ENCODE measurements at places on chromosomes 1 and 21. TPM values are rescaled to one million over a fixed set of nuclear protein-coding genes. Genes with fewer than 3 reads are reported as not detected.

DNA sequence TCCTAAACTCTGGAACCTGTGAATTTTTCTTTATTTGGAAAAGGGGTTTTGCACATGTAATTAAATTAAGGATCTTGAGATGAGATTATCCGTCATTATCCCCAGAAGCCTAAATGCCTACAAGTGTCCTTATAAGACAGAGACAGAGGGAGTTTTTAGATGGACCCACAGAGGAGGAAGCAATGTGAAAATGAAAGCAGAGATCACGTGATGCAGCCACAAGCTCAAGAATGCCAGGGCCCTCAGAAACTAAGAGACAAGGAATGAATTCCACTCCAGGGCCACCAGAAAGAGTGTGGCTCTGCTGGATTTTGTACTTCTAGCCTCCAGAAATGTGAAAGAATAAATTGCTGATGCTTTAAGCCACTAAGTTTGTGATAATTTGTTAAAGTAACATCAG is 183.6 kb upstream of the UBE2U start:
- peak; percentile 19 for DNase-seq

Gene LCE2B
- polyA plus RNA-seq, result not detected

DNA sequence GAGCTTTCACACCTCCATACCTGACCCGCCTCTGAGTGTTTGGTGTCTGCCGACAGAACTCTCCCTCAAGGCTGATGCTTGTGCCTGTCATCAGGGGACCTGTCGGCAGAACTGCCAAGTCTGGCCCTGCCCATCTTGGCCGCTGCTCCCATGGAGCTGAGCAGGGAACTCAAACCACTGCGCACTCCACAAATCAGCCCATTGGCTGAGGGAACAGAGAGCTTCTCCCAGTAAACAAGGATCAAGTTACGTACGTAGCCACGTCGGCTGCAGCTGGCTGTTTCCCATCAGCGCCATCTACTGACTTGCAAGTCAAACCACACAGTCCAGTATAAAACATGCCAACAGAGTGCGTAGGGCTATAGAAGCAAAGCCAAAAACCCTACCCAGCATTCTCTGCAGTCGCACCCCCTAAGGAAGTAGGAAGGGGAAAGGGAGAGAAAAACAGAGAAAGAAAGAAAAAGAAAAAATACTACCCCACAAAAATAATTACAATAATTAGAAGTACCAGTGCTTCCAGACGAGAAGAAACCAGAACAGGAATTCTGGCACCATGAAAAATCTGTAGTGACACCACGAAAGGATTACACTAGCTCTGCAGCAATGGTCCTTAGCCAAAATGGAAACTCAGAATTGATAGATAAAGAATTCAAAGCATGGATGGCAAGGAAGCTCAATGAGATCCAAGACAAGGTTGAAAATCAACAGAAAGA is 13.1 kb downstream of the KRTAP13-1 start:
- no peak for DNase-seq

- DNase-seq, result no peak
Measured at GRCh38 chr1:101365878-101366277, 129.1 kb downstream of the S1PR1 start.

- no peak for DNase-seq
Measured at GRCh38 chr1:206803221-206803730, 31.0 kb upstream of the IL10 start.

DNA sequence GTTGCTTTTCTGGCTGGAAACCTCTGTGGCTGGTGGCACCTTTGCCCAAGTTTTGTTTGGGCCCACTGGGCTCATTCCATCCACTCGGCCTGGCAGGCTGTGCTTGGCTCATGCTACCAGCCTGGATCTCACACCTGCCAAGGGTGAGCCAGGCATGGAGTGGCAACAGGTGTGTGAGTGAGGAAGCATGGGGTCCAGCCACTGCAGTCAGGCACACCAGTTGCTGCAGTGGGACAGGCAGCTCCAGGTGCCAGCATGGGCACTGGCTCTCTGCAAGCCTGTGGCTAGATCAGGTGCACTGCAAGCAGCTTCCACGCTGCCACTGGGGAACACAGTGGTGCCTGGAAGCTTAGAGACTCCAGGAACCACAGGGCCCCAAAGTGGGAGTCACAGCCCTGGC is 57.0 kb downstream of the NUP210L start:
- no peak for DNase-seq

DNA sequence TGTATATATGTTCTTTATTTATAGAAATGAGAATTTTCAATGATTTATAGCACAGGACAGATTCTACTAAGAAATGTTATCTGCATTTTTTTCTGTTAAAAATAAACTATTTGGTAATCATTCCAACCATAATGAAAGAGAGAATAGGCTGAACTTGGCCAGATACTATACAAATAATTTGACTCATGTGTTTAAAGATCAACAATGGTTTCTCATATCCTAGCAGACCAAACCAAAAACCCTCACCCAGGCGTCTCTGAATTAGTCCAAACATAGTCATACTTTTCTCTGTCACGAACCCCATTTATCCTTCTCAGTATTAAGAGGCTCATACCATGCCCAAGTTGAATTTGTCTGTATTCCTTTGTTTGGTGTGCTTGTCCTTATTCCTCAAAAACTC is 40.3 kb downstream of the RPE65 start:
- no peak for DNase-seq

DNA sequence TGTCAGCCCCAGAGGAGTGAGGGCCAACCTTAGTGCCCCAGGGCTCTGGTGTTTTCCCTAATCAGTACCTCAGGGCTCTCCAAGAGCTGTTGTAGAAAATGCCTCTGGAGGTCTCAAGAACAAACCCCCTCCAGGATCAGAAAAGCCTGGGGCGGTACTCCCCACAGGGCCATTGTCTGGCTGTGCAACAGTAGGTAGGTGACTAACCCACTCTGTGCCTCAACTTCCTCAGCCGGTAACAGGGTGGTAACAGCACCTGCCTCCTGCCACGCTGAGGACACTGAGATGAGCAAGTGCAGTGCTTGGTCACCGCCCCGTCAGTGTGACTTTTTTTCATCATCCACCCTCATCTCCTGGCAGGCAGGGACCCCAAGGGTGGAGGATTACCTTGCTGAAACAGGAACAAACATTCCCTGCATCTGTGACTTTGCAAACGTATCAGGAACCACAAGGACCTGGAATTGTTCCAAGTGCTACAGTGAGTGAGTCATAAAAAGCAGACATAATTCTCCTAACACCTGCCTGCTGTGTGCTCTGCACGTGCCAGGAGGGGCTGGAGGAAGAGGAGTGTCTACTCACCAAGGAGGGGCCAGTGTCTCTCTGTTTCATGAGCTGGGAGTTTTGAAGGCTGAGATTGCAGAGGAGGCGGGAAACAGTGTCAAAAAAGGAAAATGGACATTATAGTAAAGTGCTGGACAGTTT is 440.8 kb downstream of the NPHP4 start:
- no peak for DNase-seq

GRCh38 chr1:235552146-235552716 is 48.0 kb upstream of the B3GALNT2 start:
- no peak for DNase-seq

Gene LCE1E
- not detected for polyA plus RNA-seq

GRCh38 chr1:174982971-174983689 is 16.6 kb upstream of the CACYBP start:
- DNase-seq, result peak; percentile 43

DNA sequence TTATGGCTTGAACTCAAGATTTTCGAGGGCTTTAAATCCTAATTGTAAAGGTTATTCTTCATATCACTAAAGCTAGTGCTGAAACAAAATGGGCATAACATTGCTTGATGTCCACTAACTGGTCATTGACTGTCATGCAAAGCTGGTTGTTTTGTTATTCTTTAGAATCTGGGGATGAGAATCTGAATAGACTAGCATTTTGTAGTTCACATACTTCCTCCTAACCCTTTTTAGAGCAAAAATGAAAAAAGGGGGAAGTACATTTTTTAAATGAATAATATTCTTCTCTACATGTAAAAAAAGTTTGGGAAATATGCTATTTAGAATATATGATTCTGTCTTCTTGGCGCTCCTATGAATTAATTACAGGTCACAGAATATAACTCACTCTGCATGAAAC is 72.2 kb upstream of the HMCN1 start:
- DNase-seq, result no peak

Gene PALMD
- polyA plus RNA-seq, result not detected

Gene ATP1A4
- polyA plus RNA-seq, result not detected

DNA sequence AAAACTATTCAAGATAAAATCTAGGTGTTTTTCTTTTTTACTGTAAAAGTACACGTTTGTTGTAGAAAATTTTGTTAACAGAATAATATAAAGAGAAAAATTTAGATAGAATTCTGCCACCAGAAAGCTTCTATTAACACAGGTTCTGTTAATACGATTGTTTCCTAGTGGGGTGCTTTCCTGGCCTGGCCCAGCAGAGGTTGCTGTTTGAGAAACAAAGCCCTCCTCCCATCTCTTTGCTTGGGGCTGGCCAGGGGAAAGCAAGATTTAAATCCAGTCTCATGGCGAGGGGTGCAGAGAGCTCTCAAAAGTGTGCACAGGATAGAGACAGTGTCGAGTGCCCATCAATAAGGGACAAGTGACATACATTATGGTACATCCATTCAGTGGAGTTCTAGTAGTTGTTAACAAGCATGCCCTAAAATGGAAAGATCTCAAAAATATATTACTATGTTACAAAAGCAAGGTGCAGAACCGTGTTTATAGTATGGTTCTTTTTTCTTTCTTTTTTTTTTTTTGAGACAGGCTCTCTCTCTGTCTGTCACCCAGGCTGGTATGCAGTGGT is 14.6 kb upstream of the ACBD3 start:
- no peak for DNase-seq

GRCh38 chr1:110207831-110208230 is 2.3 kb upstream of the KCNC4 start:
- DNase-seq, result peak; percentile 71

DNA sequence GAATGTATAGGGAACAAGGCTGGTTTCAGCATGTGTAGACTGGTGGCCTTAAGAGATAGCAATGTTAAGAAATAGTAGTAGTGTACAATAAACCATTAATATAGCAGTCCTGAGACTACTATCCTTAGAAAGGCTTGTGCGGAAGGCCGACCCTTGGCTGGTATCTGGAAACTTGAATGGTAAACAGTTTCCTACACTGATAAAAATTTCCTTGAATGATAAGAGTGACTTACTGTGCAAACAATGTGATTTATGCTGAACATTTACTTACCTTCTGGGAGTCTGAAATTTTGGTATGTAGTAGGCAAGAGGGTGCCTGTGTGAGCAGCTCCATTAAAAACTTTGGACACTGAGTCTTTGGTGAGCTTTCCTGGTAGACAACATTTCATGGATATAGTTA is 44.7 kb downstream of the MAST2 start:
- no peak for DNase-seq

Gene LY9
- polyA plus RNA-seq, result 197 TPM

GRCh38 chr1:212782422-212783154 is 9.0 kb downstream of the NSL1 start:
- DNase-seq, result peak; percentile 15

- no peak for DNase-seq
Measured at GRCh38 chr1:204649721-204650521, 35.6 kb downstream of the LRRN2 start.

GRCh38 chr1:235865565-235866204 is 1.0 kb downstream of the LYST start:
- DNase-seq, result no peak

Gene C1orf87
- polyA plus RNA-seq, result not detected

- DNase-seq, result no peak
Measured at GRCh38 chr1:8094481-8095241, 68.6 kb upstream of the ERRFI1 start.

- no peak for DNase-seq
Measured at GRCh38 chr1:228159008-228159665, 6.5 kb upstream of the IBA57 start.

DNA sequence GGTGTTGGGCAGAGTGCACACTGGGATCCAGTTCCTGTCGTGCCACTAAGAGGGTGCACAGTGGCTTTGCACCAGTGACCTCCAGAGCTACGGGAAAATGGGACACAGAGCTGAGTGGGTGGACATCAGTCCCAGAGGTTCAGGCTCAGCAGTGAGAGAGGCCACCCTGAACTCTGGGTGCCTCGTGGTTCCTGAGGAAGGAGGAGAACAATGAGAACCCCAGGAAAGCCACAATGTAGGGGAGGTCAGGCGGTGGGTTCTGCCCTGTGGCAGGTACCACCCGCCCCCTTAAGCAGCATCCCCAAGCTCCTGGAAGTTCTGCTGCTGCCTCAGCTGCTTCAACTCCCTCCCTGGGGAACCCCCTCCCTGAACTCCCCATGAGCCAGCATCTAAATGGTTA is 112.2 kb downstream of the GRIK3 start:
- DNase-seq, result no peak

Gene ADAMTS5
- polyA plus RNA-seq, result not detected

DNA sequence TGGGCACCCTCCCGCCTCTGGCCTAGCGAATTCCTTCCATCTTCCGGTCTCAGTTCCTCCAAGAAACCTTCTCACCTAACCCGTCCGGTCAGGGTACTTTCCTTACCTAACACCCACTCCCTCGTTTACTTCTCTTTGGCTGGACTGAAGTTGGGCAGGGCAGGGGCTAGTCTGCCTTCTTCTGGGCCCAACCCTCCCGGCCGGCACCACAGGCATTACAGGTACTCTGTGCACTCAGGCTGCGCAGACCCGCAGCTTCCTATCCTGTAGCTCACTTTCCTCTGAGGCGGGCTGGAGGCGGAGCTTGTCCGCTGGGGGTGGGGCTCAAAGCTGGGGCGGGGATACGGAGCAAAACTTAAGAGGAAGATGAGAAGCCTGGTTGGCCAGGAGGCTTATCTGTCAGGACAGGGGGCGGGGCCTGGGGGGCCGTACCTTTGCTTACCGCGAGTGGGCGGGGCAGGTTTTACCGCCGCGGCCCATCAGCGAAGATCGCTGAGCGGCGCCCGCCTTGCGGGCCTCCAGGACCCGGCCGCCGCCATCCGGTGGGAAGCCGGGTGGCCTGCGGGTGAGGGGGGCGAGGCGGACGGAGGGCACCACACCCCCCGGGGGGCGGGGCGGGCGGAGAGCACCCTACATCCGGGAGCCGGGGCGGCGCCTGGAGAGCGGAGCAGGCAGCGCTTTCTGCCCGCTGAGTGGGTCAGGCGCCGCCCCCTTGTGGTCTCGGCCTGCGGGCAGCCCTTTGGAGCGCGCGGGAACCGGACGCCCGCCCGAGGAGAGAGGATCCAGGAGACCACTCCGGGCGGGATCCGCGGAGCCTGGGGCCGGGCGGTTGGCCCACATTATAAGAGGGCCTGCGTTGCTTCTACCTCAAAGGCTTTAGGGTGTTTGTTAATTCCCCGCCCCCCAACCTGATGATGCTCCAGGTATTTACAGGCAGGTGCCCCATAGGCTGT is 31.9 kb downstream of the ZNF648 start:
- peak; percentile 97 for DNase-seq

DNA sequence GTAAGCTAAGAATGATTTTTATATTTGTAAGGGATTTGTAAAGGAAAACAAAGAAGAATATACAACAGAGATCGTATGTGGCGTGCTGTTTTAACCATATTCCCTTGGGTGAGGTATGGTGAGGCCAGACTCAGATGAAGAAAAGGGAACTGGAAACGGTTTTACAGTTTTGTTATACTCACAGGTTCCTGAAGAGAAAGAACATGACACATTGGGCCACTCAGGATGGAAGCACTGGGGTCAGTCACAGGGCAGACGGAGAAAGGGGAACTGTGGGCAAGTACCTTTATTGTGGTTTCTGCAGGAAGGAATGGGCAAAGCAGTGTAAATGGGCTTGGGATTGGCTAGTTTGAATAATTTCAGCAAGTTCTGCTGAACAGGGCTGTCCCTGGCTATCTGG is 177.4 kb downstream of the LBR start:
- DNase-seq, result peak; percentile 63

- no peak for DNase-seq
Measured at GRCh38 chr1:240800291-240800690, 188.3 kb upstream of the GREM2 start.

- no peak for DNase-seq
Measured at GRCh38 chr21:25887646-25888306, 153.0 kb downstream of the GABPA start.

- DNase-seq, result no peak
Measured at GRCh38 chr1:22778862-22779520, 68.4 kb downstream of the EPHB2 start.
